Osteoblast (primary cell): ENCODE measurements at places on chromosomes 12 and 14. TPM values are rescaled to one million over a fixed set of nuclear protein-coding genes. Genes with fewer than 3 reads are reported as not detected.

The NGB gene
- total RNA-seq: not detected in 2 replicates

DNA sequence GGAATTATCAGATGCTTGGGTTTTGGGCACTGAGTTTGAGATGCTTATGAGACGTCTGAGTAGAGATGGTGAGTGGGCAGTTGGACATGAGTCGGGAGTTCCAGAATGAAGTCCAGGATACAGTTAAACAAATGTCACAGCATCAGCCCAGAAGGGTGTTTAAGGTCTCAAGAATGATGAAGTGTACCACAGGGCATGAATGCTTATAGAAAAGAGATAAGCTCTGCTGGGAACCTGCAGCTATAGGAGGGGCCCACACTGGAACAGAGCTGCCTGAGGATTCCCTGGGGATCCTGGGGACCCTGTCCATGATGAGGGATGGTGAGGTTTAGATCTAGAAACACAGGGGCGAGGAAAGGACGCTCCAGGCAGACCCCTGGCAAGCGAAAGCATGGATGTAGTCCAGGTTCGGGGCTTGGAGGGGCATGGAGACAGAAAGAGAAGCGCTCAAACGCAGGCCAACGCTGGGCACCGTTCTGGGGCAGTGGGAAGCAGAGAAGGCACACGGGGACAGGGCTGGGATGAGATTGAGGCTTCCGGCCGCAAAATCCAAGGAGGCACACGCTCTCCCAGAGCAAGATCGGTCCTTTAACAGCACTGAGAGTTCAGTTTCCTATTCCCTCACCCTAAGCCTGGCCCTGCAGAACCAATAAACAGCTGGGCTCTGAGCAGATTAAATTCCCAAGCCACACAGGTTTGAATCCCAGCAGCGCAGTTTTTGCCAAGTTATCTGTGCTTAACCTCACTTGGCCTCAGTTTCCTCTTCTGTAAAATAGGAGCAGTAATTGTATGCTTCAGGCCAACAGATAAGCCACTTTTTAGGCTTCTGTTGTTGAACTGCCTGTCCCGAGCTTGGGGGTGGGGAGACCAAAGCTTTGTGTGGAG, 52.9 kb downstream of the EID3 start:
- DNase-seq: no peak

GRCh38 chr14:103735815-103736545, 20.4 kb downstream of the ZFYVE21 start:
- peak; percentile 22 for DNase-seq

The GLIPR1L2 gene
- 0.29 and 0.36 TPM in 2 replicates for total RNA-seq

DNA sequence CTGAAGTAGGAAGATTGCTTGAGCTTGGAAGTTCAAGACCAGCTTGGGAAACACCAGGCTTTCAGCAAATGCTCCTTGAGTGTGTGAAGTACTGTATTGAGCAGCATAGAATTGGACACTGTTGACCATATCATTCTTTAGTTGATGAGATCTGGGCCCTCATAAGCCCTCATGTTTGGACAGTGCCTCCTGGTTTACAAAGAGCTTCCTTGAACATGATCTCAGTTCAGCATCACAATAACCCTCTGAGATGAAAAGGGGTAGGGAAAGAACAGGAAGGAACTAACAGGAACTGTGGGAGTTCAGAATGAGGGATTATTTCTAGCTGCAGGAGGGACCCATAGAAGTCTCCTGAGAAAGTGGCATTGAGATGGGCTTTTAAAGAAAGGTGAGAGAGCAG, 153.2 kb downstream of the C12orf75 start:
- no peak for DNase-seq

DNA sequence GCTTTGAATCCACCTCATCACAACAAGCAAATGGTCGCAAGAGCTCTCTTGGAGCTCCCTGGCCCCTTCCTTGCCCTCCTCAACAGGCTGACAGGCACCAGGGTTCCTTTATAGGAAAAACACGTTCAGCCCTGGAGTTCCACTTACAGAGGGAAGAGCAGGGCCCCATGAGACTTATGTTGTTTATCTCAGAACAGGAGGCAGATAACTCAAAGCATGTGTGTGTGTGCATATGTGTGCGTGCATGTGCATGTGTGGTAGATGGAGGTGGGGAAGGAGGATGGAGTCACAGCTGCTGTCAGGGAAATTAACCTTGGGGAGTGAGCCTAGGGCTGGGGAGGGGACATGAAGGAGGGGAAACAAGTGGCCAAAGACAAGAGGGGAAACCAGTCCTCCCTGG, 138.1 kb downstream of the DPF3 start:
- no peak for DNase-seq

The ATP2B1 gene
- total RNA-seq: 89.3 and 99.9 TPM in 2 replicates

DNA sequence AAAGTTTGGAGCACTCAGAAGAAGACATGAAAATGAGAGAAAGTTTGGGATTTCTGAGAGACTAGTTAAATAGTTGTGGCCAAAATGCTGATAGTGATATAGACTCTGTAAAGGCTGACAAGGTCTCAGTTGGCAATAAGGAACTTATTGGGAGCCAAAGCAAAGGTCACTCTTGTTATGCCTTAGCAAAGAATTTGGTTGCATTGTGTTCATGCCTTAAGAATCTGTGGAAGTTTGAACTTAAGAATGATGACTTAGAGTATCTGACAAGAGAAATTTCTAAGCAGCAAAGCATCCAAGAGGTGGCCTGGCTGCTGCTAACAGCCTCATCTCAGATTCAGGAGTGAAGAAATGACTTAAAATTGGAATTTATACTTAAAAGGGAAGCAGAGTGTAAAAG, 113.8 kb downstream of the PIK3C2G start:
- no peak for DNase-seq

GRCh38 chr12:120737557-120738251, 12.1 kb downstream of the ACADS start:
- peak; percentile 81 for DNase-seq

GRCh38 chr12:47194501-47194900, 114.7 kb upstream of the AMIGO2 start:
- no peak for DNase-seq

- DNase-seq: peak; percentile 94
Measured at GRCh38 chr12:53973236-53974042, 513 bp downstream of the HOXC11 start.

- DNase-seq: peak; percentile 96
Measured at GRCh38 chr14:76904740-76905569, 78.7 kb downstream of the LRRC74A start.

- no peak for DNase-seq
Measured at GRCh38 chr12:31896514-31897039, 62.6 kb upstream of the RESF1 start.

GRCh38 chr12:3532931-3533702, 42.1 kb downstream of the PRMT8 start:
- no peak for DNase-seq

DNA sequence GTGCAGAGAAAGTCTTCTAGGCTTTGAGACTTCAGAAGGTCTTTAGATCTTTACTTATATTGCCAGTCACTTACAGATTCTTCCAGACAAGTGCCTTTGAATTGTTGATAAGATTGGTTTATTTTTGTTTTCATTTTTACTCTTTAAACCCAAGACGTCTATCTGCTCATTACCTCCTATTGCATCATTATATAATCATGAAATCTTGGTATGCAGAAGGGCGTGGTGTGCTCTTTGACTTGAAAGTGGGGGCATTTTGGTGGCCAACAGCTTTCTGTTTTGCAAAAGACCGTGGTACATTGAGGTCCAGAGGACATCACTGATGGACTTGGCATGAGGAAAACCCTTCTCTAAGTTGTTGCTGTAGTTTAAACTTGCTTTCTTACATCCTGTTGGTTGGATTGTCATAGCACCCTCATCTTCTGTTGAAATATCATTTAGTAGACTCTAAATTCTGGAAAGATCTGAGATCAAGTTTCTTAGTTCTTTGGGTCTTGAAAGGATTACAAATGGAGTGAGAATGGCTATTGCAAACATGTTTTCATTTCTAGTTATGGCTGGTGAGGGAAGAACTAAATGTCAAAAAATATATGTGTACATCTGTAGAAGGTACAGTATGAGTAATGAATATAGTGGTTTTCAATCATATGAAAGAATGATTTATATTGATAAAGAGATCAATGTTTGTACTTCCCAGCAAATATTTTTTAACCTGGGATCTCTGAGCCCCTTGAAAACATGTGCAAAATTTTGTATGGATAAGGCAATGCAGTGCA, 441.8 kb downstream of the NRXN3 start:
- no peak for DNase-seq

- DNase-seq: peak; percentile 77
Measured at GRCh38 chr14:99671235-99672224, 12.6 kb upstream of the CYP46A1 start.

The RHEBL1 gene
- total RNA-seq: 0.72 and 0.88 TPM in 2 replicates

The SLC39A9 gene
- 131 and 163 TPM in 2 replicates for total RNA-seq

DNA sequence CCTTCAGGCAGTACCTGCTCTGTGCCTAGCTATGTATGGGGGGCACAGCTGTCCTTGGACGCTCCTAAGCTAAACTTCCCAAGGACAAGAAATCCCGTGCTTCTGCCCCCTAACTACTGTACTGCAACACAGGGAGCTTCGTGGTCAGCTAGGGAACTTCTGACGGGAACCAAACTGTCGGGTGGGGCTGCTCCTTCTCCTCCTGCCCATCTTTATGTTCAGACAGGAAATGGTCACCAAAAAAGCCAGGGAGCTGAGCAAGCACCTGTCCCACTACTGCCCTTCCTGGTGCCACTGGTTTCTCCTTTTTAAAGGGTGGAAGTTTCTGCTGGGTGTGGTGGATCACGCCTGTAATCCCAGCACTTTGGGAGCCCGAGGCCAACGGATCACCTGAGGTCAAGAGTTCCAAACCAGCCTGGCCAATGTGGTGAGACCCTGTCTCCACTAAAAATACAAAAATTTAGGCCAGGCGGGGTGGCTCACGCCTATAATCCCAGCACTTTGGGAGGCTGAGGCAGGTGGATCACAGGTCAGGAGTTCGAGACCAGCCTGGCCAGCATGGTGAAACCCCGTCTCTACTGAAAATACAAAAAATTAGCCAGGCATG, 26.6 kb downstream of the PXN start:
- DNase-seq: peak; percentile 37

The SLC25A47 gene
- not detected in 2 replicates for total RNA-seq

DNA sequence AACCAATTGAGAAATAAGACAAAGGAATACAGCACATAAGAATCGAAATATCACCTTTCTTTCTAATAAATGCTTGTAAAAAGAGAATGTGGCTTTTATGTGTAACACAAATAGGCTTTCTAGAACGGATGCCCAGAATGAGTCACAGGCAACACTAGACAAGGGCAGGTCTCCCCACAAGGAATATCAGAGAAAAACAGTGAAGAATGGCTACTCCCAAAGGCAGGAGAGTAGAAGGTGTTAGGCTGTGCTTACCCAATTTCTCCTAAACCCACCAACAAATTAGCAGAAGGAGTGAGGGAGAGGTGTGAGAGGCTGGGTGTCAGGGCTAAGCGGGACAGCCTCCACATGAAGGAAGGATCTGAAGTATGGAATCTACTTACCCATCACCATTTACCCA, 55.2 kb downstream of the GALNT4 start:
- no peak for DNase-seq

DNA sequence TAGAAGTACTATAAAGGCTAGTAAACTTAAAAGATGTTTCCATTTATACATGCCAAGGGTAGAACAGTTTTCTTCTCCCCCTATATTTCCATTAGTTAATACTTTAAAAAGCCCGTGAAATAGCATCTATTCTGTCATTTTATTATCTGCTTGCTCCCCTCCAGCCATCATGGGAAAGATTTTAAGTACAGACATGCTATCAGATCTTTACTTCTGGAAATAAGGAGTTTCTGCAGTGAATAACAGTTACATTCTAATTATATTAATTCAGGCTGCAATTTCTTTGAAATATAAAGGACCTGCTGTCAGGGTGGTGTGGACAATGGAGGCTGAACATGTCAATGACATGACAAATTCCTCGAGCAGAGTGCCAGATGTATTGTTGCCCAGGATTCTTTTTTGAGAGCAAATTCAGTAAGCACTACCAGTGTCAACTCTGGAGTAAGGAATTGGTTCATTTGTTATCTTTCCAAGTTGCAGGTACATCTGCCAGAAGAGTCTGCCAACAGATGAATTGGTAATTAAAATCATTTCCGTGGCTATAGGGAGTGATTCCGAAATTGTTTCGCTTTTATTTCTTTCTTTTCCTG, 151.3 kb downstream of the BTG1 start:
- DNase-seq: no peak

DNA sequence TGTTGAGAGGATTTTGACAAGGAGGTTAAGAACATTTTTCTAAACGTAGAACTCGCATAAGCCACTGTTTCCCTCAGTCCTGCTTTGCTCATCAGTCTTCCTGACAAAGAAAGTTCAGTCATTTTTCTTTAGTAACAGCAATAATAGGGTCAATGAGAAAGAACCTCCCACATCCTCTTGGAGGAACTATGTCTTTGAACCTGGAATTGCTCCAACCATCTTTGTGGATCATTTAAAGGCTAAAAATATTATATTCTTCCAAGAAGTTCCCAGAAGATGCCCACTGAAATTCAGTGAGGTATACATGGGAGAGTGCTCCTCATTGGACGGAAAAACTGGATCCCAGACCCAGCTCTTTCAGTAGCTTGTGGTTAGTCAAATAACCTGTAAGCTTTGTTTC, 282.8 kb upstream of the FAR2 start:
- DNase-seq: no peak

DNA sequence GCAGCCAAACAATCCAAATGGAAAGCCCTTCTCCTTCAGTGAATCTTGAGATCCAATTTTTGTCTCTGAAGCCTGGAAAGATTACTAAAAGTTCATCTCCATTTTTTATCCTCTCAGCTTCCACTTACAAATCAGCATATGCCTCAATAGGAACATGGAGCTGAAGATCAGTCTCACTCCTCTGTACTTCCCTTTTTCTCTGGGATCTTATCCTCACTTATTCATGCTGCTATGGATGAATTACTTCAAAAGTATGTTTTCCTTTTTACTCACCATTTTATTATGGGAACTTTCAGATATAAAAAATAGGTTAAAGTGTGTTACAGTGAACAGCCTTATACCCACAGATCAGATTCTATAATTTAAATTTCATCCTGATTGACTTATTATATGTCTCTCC, 14.4 kb upstream of the NTF3 start:
- DNase-seq: no peak

- no peak for DNase-seq
Measured at GRCh38 chr14:76101391-76102379, 50.0 kb upstream of the GPATCH2L start.

DNA sequence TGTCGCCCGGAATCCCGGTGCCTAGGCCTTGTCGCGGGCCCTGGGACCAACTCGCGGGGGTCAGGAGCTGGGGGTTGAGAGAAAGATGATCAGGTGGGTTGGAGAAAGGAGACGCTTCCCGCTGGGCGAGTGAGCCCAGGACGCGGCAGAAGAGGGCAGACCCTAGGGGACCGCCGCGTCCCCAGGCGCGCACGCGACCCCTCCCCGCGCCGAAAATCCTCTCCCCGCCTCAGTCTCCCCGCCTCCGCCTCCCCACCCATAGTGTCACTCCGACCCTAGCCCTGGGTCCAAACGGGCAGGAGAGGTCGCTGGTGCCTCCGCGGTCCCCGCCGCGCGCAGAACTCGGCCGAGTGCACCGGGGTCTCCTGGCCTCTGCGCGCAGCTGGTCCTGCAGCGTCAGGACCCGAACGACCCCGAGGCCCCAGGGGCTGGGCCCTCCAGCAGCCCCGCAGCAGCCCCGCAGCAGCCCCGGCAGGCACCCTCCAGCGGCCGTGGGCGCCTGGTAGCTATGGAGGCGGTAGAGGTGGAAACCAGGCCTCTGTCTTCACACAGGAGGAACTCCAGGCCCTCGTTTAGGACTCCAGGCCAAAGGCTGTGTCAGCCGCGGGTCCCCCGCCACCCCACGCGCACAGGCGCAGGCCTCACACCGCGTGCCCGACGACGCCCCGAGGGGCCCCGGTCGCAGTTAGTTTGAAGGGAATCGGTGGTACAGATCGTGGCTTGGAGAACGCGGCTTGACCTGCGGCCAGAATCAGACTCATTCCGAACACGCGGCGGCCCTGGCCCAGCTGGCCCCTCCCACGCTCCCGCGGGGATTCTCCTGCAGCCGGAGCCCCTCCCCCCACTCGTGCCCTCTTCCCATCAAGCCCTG, 60.1 kb upstream of the EIF5 start:
- DNase-seq: peak; percentile 59
